ENCODE measurements at places on chromosomes 1 and 21. TPM values are rescaled to one million over a fixed set of nuclear protein-coding genes. Genes with fewer than 3 reads are reported as not detected.

TNFRSF25 gene
- total RNA-seq = 16.4 TPM

UBE2U gene
- total RNA-seq = not detected

SLC1A7 gene
- not detected for total RNA-seq

FAF1 gene
- 30.8 TPM for total RNA-seq

PKP1 gene
- not detected for total RNA-seq

CR1L gene
- not detected for total RNA-seq

ADAM30 gene
- not detected for total RNA-seq

CELA3B gene
- not detected for total RNA-seq

THEM5 gene
- total RNA-seq = not detected

FOXD3 gene
- not detected for total RNA-seq

HSD3B1 gene
- not detected for total RNA-seq

TRIM67 gene
- total RNA-seq = not detected

GBP4 gene
- 2.4 TPM for total RNA-seq

ERRFI1 gene
- total RNA-seq = 17.1 TPM

TNFRSF4 gene
- total RNA-seq = 0.63 TPM

MRPL37 gene
- total RNA-seq = 51.0 TPM
